ENCODE measurements at places on chromosomes 5 and 9. TPM values are rescaled to one million over a fixed set of nuclear protein-coding genes. Genes with fewer than 3 reads are reported as not detected.

The LOX gene
- 98.8 TPM for total RNA-seq

The POC5 gene
- total RNA-seq = 8.8 TPM

The SMC2 gene
- total RNA-seq = 9.2 TPM

The DENND1A gene
- 22.8 TPM for total RNA-seq

Data from posterior vena cava (tissue), 2 donors.